HEK293T (cell line): ENCODE measurements at places on chromosomes 7 and 10.
A peak's percentile ranks its signal among the peaks of the same experiment; 100 is the strongest.

GRCh38 chr10:30962522-30962921 is 69.1 kb downstream of the ZNF438 start:
- no peak for DNase-seq

DNA sequence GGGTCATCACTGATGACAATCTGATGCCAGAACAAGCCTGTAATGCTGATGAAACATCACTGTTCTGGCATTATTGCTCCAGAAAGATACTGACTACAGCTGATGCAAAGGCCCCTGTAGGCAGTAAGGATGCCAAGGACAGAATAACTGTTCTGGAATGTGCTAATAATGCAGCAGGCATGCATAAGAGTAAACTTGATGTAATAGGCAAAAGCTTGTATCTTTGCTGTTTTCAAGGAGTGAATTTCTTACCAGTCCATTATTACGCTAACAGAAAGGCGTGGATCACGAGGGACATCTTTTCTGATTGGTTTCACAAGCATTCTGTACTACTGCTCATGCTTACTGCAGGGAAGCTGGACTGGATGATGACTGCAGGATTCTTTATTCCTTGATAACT is 18.7 kb downstream of the LCOR start:
- no peak for DNase-seq

DNA sequence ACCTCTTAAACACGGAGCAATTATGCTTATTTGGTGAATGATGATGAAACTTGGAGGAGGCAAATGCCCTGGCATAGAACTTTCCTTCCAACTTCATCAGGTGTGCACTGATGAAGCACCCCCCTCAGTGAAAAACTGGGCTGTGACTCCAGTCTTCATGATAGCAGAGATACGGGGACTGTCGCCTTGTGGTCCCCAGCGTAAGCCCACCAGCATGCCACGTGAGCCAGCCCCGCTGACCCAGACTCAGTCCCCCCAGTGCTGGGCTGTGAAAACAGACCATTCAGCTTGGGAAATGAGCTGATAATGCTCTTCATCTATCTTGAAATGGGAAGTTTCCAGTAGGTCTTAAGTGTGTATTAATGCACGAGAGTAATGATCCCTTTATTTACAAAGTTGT is 177.0 kb downstream of the SNX10 start:
- DNase-seq, result no peak

DNA sequence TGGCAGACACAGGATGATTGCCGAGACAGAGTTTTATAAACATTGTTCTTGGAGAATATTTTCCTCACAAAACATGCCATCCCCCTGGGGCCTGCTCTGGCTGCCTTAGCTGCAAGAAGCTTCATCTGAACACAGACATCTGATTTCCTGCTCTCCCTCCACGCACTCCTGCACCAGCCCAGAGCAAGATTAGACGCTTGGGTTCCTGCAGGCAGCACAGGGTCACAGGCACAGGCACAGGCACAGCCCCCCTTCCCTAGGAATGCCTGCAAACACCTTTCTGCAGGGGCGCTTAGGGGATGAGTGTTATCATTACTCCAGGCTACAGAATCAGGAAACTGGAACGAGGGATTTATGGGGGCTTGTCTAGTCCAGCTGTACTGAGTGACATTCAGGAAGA is 450.3 kb downstream of the GRID1 start:
- DNase-seq, result no peak

- no peak for DNase-seq
These were observed 44.1 kb upstream of the CNPY1 start for GRCh38 chr7:155590215-155591018.

- no peak for DNase-seq
These were observed 62.4 kb upstream of the CDCA7L start for GRCh38 chr7:22008087-22008486.

GRCh38 chr10:115094416-115095140 is 1.4 kb downstream of the ATRNL1 start:
- DNase-seq, result no peak

DNA sequence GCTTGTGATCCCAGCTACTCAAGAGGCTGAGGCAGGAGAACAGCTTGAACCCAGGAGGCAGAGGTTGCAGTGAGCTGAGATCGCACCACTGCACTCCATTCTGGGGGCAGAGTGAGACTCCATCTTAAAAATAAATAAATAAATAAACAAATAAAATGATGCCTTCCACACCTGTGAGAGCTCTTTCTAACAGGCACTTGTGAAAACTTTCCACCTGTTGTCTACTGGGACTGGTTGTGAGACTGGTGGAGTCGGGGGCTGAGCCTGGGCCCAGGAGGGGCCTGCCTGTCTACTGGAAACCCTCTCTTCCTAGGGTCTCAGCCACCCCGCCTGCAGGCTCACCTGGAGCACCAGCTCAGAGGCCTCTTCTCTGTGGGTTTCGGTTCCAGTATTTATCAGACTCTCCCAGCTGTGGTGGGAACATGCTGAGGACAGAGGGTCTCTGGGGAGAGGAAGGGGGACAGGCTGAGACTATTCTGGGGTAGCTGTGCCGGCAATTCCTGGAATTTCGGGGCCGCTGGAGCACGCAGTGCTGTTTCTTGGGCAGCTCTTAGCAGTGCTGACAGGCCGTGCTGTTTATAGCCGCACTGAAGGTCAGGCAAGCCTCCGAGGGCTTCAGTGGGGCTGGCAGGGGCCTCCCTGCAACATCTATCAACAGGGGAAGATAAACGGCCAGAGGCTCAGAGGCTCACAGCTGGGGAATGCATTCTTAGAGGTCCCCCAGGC is 3.8 kb downstream of the LDB3 start:
- DNase-seq, result no peak

- no peak for DNase-seq
These were observed 363.9 kb upstream of the MGMT start for GRCh38 chr10:129102906-129103693.

DNA sequence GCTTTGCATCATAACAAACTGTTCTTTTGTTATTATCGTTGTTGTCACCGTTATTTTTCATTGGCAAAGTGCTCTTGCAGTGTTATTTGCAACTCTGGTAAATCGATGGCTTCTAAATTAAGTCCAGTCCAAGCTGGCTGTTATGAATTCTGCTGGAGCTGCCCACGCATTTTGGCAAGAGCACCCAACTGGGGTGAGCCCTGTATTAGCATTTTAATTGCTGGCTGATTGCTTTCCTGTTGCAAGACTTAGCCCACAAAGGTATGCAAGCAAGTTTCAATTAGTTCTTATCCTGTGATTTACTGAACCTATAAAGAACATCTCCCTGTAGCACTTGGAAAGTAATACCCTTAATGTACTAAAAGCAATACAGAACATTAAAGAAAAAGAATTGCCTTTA is 226.8 kb downstream of the ACTR3B start:
- DNase-seq, result no peak

GRCh38 chr7:88835147-88835728 is 39.7 kb upstream of the TEX47 start:
- DNase-seq, result peak; percentile 31

- DNase-seq, result no peak
These were observed 140.6 kb downstream of the KCNMA1 start for GRCh38 chr10:77496941-77497420.

- no peak for DNase-seq
These were observed 1.7 kb downstream of the ABCC2 start for GRCh38 chr10:99784016-99784726.

- no peak for DNase-seq
These were observed 1239.3 kb downstream of the TYW1 start for GRCh38 chr7:68235937-68236336.

DNA sequence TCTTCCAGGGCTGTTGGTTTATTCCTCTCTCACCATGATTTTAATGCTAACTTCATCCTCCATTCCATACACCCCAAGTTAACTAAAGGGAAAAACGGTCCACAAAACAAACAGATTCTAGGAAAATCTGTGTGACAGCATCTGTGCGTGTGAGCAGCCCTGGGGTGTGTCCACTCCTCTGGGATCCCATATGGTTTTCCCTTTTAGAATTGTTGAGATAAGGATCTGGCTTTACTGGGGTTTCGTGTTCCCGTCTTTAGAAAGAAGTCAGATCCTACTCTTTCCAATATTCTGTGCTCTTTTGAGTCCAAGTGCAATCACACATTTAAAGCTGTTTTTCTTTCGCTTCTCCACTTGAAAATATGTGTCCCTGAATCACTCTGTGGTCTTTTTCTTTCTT is 257.1 kb downstream of the KLF6 start:
- no peak for DNase-seq
